ENCODE measurements at places on chromosomes 13 and 19.

DNA sequence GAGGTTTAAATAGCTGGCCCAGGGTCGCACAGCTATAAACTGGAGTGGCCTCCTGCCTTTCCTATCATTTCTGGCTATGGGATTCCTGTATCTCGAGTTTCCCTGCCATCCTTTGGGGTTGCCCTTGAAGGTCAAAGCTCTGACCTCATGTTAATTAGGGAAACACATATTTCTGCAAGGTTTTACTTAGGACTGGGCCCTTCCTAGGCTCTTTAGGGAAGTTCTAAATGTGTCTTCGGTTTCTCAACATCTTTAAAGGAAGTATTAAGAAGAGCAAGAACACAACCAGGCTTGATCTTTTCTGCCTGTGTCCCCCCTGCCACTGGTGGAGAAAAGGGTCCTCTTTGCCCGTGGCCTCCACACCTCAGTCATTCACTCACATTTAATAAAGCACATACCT lies 10.8 kb downstream of the LCP1 start:
- no peak for DNase-seq

- no peak for DNase-seq
These were observed 26.3 kb downstream of the CNFN start for GRCh38 chr19:42363614-42364346.

- DNase-seq: no peak
These were observed at the start of gene ATP7B for GRCh38 chr13:52010890-52011631. Gene ATP7B (minus strand): TSS chr13:52011450. CDS start chr13:52011337, 113 bp downstream.

DNA sequence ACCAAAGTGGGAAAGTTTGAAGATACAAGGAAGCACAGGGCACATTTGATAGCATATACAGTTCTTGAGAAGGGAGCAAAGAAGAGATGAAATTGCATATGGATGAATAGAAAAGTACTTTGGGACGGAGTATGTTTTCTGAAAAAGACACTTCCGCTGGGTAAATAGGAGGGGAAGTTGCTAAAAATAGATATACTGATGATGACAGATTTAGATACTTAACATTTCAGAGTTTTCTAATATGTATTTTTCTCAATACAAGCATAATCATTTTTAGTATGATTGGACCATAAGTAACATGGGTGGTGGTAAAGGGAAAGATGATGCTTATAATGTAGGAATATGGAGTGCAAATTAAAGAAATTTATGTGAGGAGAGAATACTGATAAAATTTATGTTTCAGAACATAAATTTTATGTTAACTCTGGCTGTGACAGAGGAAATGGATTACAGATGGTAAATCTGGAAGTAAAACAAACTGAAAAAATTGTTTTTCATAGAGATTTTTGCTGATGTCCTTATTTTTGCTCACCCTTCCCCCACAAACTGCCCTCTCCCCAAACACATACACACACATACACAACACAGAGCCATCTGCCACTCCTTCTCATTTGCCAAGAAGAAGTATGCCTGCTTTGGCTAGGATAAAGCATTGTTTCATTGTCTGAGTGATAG lies 583.9 kb upstream of the MIR17HG start:
- no peak for DNase-seq

DNA sequence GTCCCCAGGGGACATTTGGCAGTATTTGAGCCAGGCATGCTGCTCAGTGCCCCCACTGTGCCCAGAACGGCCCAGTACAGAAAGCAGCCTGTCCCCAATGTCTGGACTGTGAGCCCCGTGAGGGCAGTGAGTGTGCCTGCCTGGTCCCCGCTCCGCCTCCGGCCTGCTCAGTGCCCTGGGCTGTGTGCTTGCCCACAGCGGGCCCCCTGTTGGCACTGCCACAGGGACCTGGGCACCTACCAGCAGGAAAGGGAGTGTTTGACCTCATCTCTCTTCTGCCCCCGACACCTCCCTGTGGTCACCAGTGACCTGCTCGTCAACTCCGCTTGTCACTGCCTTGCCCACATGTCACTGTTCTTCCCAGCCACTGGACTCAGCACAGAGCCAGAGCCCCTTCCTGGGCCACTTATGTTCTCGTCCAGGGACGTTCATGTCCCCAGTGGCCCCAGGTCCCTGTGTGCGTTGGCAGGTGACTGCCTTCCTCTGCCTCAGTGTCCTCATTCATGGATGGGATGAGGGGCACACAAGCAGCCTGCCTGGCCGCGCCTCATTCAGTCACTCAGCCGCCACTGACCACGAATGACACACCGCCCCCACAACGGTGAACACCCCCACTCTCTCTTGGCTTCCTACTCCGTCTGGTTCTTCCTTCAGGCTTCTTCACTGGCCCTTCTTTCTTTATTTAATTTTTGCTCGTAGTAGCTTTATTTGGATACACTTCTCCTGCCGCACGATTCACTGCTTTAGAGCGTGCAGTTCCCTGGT lies 2.8 kb downstream of the FZR1 start:
- no peak for DNase-seq

- DNase-seq: no peak
These were observed 51.8 kb upstream of the IPO5 start for GRCh38 chr13:97901716-97902115.

GRCh38 chr13:50450279-50450678 lies 393.2 kb downstream of the DLEU7 start:
- DNase-seq: no peak

- no peak for DNase-seq
These were observed 2.3 kb downstream of the DDA1 start for GRCh38 chr19:17311455-17312188.

- DNase-seq: no peak
These were observed 222.1 kb downstream of the DNAJC15 start for GRCh38 chr13:43245374-43245964.

GRCh38 chr13:81686877-81687276 lies 1346.0 kb upstream of the SPRY2 start:
- peak; percentile 0 for DNase-seq

DNA sequence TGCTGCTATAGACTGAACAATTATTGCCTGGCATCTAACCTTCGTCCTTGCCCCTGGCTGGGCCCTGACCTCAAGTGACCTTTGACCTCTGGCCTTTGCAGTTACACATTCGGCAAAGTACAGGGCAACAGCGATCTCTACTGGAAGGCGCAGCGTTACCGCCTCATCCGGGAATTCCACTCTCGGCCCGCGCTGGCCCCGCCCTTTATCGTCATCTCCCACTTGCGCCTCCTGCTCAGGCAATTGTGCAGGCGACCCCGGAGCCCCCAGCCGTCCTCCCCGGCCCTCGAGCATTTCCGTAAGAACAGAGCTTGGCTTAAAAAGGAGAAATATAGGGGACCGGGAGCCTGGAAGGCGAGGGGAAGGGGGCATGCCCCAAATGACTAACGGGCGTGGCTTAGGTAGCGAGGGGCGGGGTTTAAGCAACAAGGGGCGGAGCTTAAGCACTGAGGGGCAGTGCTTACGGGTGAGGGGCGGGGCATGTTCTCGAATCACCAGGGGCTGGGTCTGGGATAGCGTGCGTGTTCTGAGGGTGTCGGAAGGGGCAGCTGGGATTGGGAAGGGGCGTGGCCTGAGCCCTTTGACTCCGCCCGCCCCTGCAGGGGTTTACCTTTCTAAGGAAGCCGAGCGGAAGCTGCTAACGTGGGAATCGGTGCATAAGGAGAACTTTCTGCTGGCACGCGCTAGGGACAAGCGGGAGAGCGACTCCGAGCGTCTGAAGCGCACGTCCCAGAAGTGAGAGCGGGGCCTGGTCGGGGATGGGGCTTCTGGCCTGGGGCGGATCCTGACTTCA lies 52.7 kb downstream of the TRPM4 start:
- no peak for DNase-seq

DNA sequence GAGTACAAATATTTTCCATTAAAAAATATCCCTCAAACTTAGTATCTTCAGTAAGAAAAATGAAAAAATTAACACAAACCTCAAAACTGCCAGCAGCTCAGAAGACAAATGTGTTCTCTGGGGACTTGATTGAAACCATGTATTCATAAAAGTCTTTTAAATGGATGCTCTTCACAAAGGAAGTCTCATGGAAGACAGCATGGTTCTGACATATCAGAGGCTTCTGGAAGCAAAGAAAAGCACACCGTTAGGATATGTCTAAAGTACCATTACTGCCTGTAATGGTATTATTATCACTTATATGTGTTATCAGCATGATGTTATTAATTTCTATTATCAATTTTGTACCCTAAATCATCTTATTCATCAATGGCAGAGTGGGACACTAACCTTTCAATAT lies 302.8 kb downstream of the ENOX1 start:
- no peak for DNase-seq

- DNase-seq: no peak
These were observed 72.8 kb downstream of the COL4A2 start for GRCh38 chr13:110379905-110380341.

- peak; percentile 93 for DNase-seq
These were observed at the start of gene ZNF607 for GRCh38 chr19:37719111-37719926. Gene ZNF607 (minus strand): TSS chr19:37719761. CDS start chr19:37711618, 8,143 bp downstream.

- no peak for DNase-seq
These were observed 786.2 kb downstream of the UQCRFS1 start for GRCh38 chr19:28426730-28427225.

DNA sequence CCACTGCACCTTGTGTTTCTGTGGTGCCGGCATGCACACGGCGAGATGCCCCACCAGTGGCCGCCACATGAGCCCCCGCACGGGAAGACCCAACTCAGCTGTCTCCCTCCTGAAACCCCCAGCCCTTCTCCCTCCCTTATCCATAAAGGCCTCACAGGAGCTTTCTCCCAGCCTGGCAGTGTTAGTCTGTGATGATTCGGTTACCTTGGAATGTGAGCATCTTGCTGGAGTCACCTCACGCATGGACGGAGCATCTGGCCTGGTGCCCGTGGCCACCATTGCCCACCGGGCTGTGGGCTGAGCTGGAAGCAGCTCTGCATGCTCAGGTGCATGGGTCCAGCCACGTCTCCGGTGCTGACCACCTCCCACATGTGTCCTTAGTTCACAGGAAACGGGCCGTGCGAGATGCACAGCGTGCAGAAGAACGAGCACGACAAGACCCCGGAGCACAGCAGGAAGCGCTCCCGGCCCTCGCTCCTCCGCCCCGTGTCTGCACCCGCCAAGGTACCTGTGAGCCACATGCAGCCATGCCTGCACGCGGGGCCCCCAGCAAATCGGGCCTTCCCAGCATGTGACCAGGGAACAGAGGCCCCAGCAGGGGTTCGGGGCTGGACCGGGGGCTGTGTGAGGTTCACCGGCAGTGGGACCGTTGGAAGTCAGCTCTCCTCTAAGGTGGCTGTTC lies 22.0 kb downstream of the SIN3B start:
- no peak for DNase-seq

DNA sequence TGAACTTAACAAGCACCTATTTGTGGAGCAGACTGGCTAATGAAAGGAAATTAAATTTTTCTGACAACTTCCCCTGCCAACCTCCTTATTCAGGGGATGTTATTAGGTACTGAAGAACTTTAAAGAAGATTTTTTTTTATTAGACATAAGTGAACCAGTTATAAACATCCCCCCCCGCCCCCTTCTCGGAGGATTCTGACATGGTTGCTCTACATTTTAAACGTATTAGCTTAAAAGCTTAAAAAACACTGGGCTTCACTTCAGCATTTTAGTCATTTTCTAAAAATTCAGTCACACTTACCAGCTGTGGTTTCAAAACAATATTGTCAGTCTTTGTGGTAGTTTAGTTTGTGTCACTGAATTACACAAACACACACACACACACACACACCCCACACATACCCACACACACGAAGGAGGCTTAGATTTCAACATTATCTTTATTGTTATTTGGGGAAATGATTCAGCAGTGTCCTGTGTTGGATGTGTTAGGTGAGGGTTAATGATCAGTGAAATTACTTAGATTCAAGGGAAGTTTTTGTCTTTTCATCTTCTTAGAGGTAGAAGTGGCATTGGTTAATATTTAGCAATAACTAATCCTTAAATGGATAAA lies 145.7 kb downstream of the PCCA start:
- DNase-seq: no peak

GRCh38 chr13:94550062-94550738 lies 45.8 kb downstream of the TGDS start:
- no peak for DNase-seq

DNA sequence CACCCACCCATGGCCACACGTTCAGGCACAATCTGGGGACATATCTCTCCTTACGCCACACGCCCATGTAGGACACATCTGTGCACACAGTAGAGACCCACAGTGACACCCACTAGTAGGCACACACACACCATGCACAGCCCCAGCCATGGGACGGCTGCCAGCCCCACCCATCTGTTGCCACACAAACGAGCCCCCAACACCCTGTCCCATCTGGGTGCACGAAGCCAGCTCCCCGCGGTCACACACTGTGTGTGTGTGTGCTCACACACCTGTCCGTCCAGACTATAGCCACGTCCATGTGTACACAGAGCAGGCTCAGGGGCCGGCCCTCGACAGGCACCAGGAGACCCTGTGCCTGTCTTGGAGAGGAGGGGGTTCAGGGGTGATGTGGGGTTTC lies 10.6 kb downstream of the ERFL start:
- no peak for DNase-seq

- DNase-seq: no peak
These were observed 73.1 kb upstream of the OLFM4 start for GRCh38 chr13:52955472-52955874.

GRCh38 chr19:31834070-31834469 lies 484.8 kb upstream of the TSHZ3 start:
- DNase-seq: no peak

GRCh38 chr13:77353995-77354394 lies 27.1 kb upstream of the MYCBP2 start:
- no peak for DNase-seq

GRCh38 chr19:6608940-6609339 lies 18.0 kb upstream of the CD70 start:
- no peak for DNase-seq

GRCh38 chr13:103965506-103966243 lies 899.5 kb upstream of the SLC10A2 start:
- no peak for DNase-seq

DNA sequence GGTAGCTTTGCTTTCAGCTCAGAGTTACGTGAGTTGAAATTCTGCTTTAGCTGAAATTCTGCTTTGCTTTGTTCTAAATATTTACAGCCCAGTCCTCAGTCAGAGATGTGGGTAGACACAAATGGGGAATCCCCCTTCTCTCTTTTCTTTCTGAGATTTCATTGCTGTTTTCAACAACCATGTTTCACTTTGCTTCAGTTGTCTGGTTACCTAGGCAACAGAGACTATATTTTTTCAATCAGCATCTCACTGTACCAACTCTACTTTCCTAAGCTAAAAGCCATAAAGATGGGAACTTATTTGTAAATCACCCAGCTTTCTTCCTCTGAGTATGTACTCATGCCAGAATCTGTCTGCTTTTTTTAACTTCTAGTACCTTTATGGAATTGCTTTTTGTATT lies 509.0 kb downstream of the OLFM4 start:
- no peak for DNase-seq

GRCh38 chr19:37227996-37228395 lies 10.0 kb downstream of the ZNF383 start:
- DNase-seq: no peak

GRCh38 chr19:55253842-55254624 lies 4.8 kb downstream of the PPP6R1 start:
- peak; percentile 3 for DNase-seq

GRCh38 chr19:6242677-6243076 lies 37.1 kb downstream of the MLLT1 start:
- DNase-seq: no peak

GRCh38 chr19:33505823-33506222 lies 15.8 kb downstream of the PEPD start:
- DNase-seq: no peak

All from midbrain (tissue), 1 donor.